ENCODE measurements at places on chromosomes 2 and 18. TPM values are rescaled to one million over a fixed set of nuclear protein-coding genes. Genes with fewer than 3 reads are reported as not detected.

DNA sequence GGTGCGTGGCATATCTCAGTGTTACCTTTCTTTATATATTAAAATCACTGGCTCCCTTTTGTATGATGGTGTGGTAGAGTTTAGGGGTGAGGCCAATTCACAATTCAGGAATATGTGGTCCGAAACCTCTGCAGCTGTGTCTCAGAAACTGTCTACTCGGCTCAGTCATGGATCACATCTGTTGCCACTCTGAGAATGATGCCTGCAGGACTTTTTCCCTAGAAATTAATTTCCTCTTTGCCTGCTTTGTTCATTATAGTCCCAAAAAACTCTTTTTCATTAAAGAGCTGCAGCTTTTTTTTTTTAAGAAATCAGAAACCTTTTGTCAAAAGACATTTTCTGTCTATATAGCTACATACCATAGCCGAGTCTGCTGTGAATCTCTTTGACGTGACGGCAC lies 104.9 kb upstream of the NFATC1 start:
- no peak for DNase-seq

DNA sequence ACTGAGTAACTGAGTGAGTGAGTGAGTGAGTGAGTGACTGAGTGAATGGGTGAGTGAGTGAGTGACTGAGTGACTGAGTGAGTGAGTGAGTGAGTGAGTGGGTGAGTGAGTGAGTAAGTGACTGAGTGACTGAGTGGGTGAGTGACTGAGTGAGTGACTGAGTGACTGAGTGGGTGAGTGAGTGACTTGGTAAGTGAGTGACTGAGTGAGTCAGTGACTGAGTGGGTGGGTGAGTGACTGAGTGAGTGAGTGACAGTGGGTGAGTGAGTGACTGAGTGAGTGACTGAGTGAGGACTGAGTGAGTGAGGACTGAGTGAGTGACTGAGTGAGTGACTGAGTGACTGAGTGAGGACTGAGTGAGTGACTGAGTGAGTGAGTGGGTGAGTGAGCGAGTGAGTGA lies 13.9 kb downstream of the MAL start:
- no peak for DNase-seq

DNA sequence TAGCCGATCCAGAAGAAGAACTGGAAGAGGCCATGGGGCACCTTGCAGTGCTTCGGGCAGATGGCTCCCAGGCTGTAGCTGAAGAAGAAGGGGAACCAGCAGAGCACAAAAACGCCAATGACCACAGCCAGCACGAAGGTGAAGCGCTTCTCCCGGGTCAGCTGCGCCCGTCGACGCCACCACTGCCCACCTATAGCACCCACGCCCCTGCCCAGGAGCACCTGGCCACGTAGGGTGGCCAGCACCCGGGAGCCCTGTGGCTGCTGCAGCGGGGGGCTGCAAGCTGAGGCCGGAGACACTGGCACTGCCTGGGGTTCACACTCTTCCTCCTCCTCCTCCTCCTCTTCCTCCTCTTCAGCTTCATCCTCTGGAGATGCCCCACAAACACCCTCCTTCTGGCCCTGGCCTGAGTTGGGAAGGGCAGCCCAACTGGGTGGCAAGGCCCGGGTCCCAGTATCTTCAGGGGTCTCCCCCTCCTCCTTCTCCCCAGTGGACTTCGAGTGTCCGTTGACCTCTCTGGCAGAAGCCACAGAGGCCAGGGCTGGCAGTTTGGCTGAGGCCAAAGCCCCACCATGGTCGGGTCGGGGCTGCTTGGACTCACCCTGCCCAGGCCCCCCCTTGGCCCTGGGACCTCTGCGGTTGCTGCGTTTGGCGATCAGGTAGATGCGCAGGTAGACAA lies 1.3 kb downstream of the ADRA2B start:
- DNase-seq: no peak

DNA sequence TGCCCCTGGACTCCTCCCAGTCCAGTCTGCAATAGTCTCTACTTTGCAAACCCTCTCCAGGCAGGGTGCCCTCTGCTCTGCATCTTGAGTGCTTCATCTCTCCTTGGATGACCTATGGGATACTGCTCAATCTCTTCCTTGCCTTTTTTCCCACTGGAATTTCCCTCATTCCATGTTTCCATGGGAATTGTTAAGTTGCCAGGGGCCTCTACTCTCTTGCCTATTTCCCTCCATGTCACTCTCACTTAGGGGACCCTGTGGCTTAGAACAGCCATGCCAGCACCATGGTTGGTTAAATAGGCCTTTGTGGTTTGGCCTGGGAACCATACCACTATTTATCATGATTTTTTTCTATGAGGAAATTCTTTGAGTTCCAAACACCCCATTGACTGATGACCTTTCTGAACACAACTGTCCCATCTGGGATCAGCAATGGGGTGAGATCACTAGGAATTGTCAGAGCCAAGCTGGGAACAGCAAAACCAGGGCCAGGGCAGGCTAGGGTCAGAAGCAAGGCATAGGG lies 91.4 kb upstream of the RBMS1 start:
- DNase-seq: no peak

GRCh38 chr18:711657-712400 lies 601 bp downstream of the ENOSF1 start:
- peak; percentile 47 for DNase-seq

- no peak for DNase-seq
Measured at GRCh38 chr18:49662506-49662905, 100.6 kb downstream of the LIPG start.

GRCh38 chr2:173843526-173843925 lies 121.6 kb downstream of the SP3 start:
- DNase-seq: no peak

DNA sequence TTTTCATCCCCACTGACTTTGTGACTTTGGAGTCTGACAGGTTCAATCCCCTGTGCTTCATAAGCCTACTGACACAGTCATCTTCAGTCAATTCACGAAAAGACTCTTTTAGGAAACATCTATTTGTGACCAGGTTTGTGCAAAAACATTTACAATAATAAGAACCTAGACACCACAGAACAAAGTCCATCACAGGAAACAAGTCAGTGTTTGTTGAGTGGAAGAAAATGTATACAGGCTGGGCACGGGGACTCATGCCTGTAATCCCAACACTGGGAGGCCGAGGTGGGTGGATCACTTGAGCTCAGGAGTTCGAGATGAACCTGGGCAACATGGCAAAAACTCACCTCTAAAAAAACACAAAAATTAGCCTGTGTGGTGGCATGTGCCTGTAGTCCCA lies 49.7 kb downstream of the TGFA start:
- no peak for DNase-seq

DNA sequence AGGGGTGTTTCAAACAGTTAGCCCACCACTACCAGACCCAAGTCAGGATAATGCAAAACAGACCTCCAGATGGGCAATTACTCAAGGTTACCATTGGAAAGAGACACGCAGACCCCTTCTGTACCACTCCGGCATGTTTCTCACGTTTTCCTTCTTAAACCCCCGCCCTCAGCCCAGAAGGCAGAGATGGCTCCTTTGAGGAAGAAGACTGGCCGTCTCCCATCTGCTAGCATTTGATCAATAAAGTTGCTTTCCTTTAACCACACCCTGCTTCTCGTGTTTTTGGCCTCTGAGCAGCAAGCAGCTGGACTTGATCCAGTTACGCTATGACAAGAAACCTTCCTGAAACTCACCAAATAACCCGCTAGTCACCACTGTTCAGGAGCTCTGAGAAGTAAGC lies 1012.4 kb upstream of the GYPC start:
- DNase-seq: no peak

DNA sequence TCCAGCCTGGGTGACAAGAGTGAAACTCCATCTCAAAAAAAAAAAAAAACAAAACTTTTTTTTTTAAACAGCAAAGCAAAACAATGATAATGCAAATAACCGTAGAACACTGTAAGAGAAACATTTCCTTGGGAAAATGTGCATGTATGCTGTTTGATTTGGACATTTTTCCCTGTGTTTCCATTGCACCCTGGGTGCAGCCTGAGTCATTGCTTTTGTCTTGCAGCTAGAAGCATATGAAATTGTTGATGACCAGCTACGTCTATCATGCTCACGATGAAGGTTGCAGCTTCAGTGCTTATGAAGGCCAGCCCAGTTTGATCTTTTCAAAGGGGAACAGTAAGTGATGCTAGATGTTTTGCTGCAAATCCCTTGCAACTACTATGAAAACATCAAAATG lies 41.5 kb downstream of the MOGAT1 start:
- DNase-seq: no peak

DNA sequence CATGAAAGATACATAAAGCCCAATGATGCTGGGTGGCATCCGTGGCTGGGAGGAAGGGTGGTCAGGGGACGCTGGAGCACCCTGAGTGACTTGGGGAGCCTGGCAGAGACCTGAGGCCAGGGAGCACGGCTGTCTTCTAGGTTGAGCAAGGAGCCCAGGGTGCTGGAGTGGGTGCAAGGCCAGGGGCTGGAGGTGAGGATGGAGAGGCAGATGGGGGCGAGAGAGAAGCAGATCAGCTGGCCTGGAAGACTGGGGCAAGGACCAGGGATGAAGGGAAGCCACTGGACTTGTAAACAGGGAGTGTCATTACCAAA lies 52.2 kb downstream of the FAM178B start:
- no peak for DNase-seq

DNA sequence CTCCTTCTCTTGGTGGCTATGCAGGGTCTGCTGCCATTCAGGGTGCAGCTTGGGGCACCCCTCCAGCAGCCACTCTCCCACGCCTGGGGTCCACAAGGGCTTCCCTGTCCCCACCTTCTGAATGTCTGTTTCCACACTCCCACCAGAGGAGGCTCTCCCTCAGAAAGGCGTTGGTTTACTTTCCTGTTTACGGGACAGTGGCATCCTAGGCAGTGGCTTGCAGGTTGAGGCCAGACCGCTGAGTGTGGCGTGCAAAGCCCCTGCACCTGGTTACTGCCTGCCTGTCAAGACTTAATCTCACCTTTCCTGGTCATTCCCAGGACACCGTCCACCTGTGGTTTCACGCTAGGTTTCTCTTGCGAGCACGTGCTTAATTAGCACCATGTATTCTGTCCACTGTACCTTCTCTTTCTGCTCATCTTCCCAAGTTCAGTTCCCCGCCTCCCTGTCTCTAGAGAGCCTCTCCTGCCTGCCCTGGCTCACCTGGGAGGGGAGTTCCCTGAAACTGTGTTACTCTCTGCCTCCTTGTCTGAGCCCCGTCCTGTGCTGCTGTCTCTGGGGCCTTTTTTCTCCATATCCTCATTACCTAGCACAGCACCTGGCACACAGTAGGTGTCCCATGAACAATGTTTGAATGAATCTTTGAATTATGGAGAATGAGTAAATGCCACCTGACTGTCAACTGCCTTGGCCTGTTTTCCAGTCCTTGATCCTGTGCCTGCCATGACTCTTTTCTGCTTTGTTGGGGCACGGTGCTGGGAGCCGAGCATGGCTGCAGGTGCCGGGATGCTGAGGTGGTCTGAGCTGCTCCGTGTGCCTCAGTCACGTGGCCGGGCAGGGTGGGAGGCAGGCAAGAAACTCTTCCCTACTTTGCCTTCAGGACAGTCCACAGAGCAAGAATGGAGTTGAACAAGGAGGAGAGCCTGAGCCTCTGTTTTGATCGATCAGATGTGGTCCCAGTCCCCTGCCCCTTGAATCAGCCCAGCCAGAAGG lies 56.4 kb downstream of the ARHGEF4 start:
- no peak for DNase-seq

- DNase-seq: no peak
Measured at GRCh38 chr2:47651296-47651695, 131.6 kb upstream of the MSH6 start.

GRCh38 chr2:214325404-214325803 lies 85.5 kb upstream of the VWC2L start:
- no peak for DNase-seq

GRCh38 chr18:5527603-5528002 lies 16.2 kb downstream of the EPB41L3 start:
- peak; percentile 20 for DNase-seq

DNA sequence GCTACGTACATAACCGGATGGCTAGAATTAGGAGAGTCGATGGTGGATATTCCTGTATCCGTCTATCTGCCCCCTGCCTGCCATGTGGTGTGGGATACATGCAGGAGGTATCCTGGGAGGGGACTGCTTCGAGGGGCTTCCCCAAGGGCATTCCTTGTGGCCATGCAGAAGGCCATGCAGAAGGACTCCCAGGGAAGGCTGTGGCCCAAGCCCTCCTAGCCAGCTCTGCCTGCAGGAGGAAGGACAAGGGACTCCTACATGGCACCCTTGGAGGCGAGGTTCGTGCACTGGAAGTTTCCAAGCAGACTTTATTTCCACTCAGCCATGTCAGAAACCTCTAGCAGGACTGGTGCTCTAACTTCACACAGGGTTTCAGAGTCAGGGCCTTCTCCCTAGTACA lies 136.1 kb downstream of the KLHL29 start:
- DNase-seq: no peak

DNA sequence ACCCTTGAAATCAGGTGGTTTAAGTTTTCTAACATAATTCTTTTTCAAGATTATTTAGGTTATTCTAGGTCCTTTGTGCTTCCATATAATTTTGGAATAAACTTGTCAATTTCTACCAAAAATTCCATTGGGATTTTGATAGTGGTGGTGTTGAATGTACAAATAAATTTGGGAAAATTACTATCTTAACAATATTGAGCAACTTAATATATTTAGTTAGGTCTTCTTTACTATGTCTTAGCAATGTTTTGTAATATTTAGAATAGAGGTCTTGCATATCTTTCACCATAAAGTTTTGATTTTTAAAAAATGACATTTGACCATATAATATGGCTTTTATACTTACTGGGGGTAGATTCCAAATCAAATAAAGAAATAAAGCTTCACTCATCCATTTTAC lies 34.0 kb upstream of the CTIF start:
- DNase-seq: no peak

DNA sequence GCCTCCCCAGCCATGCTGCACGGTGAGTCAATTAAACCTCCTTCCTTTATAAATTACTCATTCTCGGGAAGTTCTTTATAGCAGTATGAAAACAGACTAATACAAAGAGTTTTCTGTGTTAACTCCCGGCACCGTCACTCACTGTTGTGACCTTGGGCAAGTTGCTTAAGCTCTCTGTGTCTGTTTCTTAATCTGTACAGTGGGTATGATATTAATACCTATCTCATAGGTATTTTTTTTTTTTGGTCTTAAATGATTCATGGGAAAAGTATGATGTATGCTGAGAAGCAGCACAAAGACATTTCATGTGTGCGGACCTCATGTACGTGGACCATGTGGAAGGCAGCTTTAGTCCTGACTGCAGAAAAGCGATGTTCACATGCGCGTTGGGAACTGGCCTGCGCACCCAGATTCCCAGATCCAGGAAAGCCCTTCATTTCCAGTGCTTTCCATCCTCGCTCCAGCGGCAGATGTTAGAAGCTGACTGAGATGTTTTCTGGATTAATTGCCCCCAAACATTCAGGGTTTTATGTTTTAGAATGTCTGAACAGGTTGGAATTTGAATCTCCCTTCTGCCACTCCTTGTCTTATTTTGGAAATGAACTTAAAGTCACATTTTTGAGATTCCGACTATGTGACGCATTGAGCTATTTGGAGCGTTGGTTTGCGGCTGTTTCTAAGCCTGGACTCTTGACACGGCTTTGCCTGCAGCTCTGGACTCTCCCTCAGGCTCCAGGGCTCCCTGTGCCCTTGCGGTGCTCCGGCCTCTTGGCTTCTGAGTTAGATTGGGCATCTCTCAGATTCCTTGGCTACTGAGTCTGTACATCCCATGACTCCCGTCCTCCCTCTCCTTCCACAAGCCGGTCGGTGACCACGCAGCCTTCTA lies 61.4 kb downstream of the SLC4A3 start:
- DNase-seq: peak; percentile 23

- peak; percentile 56 for DNase-seq
Measured at GRCh38 chr2:119756837-119757236, 2.9 kb upstream of the PTPN4 start.

Gene FMNL2
- 4.2 TPM for total RNA-seq

Gene TMEM200C
- 0.10 TPM for total RNA-seq

Gene ADCYAP1
- 0.10 TPM for total RNA-seq

Gene NGEF
- total RNA-seq: 0.72 TPM

Gene SCG2
- total RNA-seq: not detected
